ENCODE measurements at places on chromosomes 3 and 15.

GRCh38 chr15:81740416-81740815 lies 305.4 kb downstream of the MEX3B start:
- H3K27ac ChIP-seq: no peak overlapping the region
- H3K27me3 ChIP-seq: no peaks in the 10 kb centered on the region
- H3K4me1 ChIP-seq: no peaks in the 10 kb centered on the region
- no peak overlapping the region for H3K4me3 ChIP-seq
- DNase-seq: no peak

DNA sequence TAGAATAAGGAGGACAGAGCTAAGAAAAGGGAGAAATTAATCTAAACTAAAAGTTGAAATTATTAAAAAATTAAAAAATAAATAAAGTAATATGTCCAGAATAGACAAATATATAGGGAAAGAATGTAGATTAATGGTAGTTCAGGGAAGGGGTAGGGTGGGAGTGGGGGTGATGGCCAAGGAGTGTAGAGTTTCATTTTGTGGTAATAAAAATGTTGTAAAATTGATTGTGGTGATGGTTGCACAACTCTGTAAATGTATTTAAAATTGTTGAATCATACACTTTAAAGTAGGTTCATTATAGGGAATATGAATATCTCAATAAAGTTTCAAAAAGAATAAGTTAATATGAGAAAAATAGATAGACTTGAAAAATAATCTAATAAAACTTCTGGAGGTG lies 21.0 kb upstream of the FNDC3B start:
- no peak overlapping the region for H3K27ac ChIP-seq
- H3K27me3 ChIP-seq: no peaks in the 10 kb centered on the region
- no peaks in the 10 kb centered on the region for H3K36me3 ChIP-seq
- DNase-seq: no peak

DNA sequence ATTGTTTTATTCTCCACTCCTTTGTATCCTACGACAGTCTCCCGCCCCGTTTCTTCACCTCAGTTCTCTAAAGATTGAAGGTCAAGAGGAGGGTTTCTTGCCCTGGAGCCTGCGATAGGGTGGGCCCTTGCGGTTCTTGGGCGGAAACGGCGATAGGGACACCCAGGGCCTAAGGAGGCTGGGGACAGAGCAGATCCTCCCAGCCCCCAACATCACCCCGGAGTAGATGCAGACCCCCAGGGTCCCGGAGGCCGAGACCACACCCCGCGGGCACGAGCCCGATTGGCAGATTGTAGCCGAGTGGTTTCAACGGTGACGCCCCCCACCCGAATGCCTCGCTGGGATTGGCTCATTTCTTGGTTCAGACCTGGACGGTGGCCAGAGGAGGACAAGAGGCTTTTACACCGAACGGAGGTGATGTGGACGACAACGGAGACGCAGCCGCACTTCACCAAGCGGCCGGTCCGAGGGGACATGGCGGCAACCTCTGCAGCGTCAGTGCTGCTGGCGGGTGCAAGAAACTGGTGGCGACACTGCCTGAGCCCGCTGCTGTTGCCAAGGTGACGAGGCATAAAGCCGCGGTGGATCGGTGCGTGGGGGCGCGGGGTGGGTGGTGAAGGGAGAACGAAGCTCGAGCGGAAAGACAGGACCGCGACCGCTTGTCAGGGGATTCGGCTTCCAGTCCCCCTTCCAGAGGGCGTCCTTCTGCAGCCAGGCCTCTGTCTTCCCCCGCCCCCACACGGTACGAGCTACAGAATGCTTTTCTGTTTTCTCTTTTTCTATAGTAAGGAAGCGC lies 19.0 kb upstream of the MCF2L2 start:
- H3K4me3 ChIP-seq: peak overlapping the region; percentile 100
- H3K27ac ChIP-seq: no peak overlapping the region
- H3K27me3 ChIP-seq: no peaks in the 10 kb centered on the region
- H3K36me3 ChIP-seq: no peaks in the 10 kb centered on the region
- peak; percentile 92 for DNase-seq

DNA sequence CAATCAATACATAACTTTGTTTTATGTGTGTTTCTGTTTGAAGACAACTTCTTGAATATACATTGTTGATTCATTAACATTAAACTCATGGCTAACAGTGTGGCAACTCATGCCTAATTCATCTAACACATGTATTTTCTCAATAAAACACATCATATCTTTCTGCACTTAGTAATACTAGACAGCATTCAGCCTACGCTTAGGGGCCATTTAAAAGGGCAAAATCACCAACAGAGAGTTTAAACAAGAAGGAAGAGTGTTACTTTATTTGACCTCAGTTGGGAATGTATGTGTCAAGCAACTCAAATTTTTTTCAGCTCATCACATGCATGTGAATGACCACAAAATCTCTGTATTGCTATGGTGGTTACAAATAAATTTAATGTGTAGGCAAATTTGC lies 128.8 kb upstream of the AADACL2 start:
- no peaks in the 10 kb centered on the region for H3K27me3 ChIP-seq
- no peak overlapping the region for H3K4me3 ChIP-seq
- no peaks in the 10 kb centered on the region for H3K36me3 ChIP-seq
- no peak for DNase-seq
- H3K4me1 ChIP-seq: no peaks in the 10 kb centered on the region
- no peak overlapping the region for H3K27ac ChIP-seq

- H3K4me3 ChIP-seq: no peak overlapping the region
- no peaks in the 10 kb centered on the region for H3K36me3 ChIP-seq
- no peaks in the 10 kb centered on the region for H3K4me1 ChIP-seq
- no peak overlapping the region for H3K27ac ChIP-seq
Measured at GRCh38 chr3:5726621-5727020, 539.1 kb downstream of the EDEM1 start.

DNA sequence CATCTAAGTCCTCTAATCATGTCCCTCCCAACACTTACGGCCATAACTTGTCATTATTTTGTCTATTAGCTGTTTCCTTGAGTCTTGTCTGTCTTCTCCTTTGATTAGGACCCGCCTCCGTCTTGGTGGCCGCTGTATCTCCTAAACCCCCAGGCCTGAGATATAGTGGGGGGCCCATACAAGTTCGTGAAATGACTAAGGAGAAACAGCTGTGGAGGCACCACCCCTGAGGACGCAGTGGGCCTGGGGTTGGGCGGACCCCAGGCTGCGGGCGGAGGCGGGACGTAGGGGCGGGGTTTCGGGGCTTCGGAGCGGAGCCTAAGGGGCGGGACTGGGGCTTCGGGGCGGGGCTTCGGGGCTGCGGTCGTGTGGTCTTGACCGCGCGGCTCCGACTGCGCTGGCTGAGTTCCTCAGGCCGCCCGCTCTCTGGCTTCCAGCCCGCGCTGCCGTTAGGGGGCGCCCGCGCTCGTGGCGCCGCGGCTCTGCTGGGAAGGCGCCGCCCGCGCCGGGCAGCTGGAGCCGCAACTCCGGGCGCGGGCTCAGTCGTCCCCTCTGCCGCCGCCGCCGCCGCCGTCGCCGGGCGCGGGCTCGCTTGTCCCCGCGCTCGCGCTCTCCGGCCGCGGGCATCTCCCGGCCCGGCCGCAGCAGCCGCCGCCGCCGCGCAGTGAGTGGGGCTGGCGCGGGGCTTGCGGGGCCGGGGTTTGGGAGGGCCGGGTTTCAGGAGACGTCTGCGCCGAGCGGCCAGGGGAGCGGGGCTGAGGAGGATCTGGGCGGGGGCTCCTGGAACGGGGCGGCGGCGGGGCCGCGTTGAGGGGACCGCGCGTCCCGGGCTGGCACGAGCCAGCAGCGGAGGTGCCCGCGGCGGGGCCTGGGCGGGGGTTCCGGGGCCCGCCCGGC lies at the start of gene KCTD6:
TSS of gene KCTD6 (plus strand) at position 591 of the 897 bp plus-strand sequence. CDS start 6,660 bp downstream, outside the sequence.
- H3K27ac ChIP-seq: no peak within 1 kb of the TSS
- H3K4me3 ChIP-seq: peak within 1 kb of the TSS; percentile 89
- no peaks in the 10 kb centered on the region for H3K36me3 ChIP-seq
- H3K4me1 ChIP-seq: peaks cover 10% of the 10 kb centered on the region
- peak; percentile 76 for DNase-seq

DNA sequence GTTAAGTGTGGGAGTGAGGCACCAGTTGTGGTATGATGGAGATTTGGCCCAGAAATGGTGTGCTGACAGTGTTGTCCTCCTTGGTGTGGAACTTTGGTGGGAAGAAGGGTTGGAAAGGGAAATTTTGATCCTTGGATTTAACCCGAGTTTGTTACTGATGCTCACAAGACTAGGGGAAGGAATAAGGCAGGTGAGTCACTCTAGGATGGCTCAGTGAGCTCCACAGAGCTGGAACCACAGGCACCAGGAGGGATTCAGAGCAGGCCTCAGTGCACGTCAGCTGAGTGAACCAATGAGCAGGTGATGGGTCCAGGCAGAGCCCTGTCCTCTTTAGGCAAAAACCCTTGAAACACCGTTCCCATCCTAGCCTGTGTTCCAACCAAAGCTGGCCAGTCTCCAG lies 11.4 kb downstream of the CHRD start:
- no peaks in the 10 kb centered on the region for H3K27me3 ChIP-seq
- DNase-seq: no peak
- H3K36me3 ChIP-seq: no peaks in the 10 kb centered on the region
- no peak overlapping the region for H3K4me3 ChIP-seq
- H3K27ac ChIP-seq: no peak overlapping the region
- no peaks in the 10 kb centered on the region for H3K4me1 ChIP-seq

DNA sequence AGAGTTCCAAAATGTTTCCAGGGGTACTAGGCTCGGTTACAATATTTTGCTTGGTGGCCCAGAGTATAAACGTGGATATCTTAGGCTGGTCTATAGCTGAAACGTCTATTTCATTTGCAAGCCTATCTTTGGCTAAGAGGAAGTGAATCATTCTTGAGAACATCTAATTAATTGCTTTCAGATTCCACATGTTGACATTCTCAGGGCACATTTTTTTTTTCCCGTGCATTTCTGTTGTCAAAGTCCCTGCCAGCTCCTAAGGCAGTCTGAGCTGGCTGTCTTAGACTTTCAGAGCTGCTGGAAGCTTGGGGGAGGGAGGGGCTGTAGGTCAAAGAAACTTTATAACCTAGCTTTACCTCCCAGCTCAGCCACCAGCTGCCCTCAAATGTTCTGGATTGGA lies 23.2 kb upstream of the LAMP3 start:
- no peak overlapping the region for H3K4me3 ChIP-seq
- H3K36me3 ChIP-seq: no peaks in the 10 kb centered on the region
- DNase-seq: no peak
- H3K4me1 ChIP-seq: no peaks in the 10 kb centered on the region
- H3K27ac ChIP-seq: no peak overlapping the region
- no peaks in the 10 kb centered on the region for H3K27me3 ChIP-seq

GRCh38 chr3:36954452-36955134 lies 9.7 kb upstream of the TRANK1 start:
- H3K4me3 ChIP-seq: no peak overlapping the region
- H3K27ac ChIP-seq: no peak overlapping the region
- no peaks in the 10 kb centered on the region for H3K36me3 ChIP-seq
- no peaks in the 10 kb centered on the region for H3K27me3 ChIP-seq
- H3K4me1 ChIP-seq: no peaks in the 10 kb centered on the region
- no peak for DNase-seq

- peaks cover 25% of the 10 kb centered on the region for H3K36me3 ChIP-seq
- no peak overlapping the region for H3K4me3 ChIP-seq
- H3K4me1 ChIP-seq: no peaks in the 10 kb centered on the region
Measured at GRCh38 chr3:46924921-46925584, 47.5 kb downstream of the PTH1R start.
